ENCODE measurements at places on chromosomes 1 and 21.

- DNase-seq, result peak; percentile 80
Observed at GRCh38 chr1:200670242-200671118, 773 bp upstream of the DDX59 start.

GRCh38 chr1:101221945-101222429, 14.8 kb upstream of the S1PR1 start:
- DNase-seq, result no peak

GRCh38 chr1:64537942-64538341, 68.0 kb downstream of the CACHD1 start:
- no peak for DNase-seq

DNA sequence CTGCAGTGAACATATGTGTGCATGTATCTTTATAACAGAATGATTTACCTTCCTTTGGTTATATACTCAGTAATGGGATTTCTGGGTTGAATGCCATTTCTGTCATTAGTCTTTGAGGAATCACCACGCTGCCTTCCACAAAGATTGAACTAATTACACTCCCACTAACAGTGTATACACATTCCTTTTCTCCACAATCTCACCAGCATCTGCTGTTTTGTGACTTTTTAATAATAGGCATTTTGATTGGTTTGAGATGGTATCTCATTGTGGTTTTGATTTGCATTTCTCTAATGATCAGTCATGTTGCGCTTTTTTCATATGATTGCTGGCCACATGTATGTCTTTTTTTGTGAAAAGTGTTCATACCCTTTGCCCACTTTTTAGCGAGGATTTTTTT, 680.5 kb downstream of the PTPRC start:
- no peak for DNase-seq

GRCh38 chr1:235460770-235461169, 43.5 kb downstream of the B3GALNT2 start:
- no peak for DNase-seq

- DNase-seq, result no peak
Observed at GRCh38 chr1:16077406-16078245, 4.2 kb upstream of the FAM131C start.

DNA sequence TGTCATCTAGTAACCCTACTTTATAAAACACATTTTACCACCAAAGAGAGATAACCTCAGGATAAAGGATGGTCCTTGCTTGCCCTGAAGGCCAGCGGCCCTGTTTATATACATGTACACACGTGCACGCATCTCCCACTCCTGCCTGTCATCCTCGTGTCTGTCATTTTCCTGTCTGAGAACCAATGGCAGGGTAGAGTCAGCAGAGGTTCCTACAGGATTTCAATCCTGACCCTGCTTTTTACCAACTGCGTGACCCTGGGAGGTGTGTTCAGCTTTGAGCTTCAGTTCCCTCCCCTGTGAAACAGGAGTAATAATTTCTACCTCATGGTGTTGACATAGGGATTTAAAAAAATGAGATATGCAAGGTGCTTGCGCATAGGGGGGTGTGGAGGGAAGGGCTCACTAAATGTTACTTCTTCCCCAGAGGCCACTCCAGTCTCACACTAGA, 12.3 kb upstream of the RASSF5 start:
- DNase-seq, result no peak

- DNase-seq, result no peak
Observed at GRCh38 chr1:21212126-21212525, 35.4 kb upstream of the EIF4G3 start.

- DNase-seq, result peak; percentile 65
Observed at GRCh38 chr21:37582590-37582989, 216.0 kb downstream of the DYRK1A start.

DNA sequence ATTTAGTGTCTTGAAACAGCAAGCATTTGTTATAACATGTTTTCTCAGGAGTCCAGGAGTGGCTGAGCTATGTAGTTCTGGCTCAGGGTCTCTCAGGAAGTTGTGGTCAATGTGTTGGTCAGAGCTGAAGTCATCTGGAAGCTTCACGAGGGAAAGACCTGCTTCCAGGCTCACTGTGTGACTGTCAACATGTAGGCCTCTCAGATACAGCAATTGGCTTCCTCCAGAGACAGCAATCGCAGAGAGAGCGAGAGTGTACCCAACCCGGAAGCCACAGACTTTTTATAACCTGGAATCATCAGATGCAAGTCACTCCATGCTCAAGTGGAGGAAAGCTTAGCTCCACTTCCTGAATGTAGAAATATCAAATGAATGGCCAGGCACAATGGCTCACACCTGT, 40.9 kb downstream of the TNFRSF9 start:
- DNase-seq, result peak; percentile 34

DNA sequence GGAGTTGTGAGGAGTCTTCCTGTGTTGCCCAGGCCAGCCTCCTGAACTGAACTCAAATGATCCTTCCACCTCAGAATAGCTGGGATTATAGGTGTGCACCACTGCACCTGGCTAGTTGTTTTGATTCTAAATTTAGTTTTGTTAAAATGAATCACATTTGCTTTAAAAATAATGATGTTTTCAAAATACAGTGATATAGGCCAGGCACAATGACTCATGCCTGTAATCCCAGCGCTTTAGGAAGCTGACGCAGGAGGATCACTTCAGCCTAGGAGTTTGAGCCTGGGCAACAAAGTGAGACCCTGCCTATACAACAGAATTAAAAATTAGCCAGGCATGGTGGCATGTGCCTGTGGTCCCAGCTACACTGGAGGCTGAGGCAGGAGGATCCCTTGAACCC, 24.3 kb downstream of the RTCA start:
- DNase-seq, result peak; percentile 71

- DNase-seq, result peak; percentile 74
Observed at GRCh38 chr21:46455575-46456385, 2.9 kb upstream of the DIP2A start.

Measured in iris pigment epithelial cell (primary cell).